Body of pancreas (tissue), 4 donors: ENCODE measurements at places on chromosomes 4 and X. TPM values are rescaled to one million over a fixed set of nuclear protein-coding genes. Genes with fewer than 3 reads are reported as not detected.

Gene GRID2
- total RNA-seq, result not detected

Gene ZNF711
- 4.7 TPM for total RNA-seq

DNA sequence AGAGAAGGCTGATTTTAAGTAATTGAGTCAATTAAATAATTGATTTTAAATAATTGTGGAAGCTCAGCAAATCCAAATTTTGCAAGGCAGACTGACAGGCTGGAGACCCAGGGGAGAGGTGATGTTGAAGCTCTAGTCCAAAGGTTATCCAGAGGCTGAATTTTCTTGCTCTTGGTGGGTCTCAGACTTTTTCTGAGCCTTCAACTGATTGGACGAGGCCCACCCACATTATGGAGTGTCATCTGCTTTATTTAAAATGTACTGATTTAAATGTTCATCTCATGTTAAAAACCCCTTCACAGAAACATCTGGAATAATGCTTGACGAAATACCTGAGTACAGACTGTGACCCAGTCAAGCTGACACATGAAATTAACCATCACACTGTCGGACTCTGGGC, 11.7 kb upstream of the CYTL1 start:
- no peak for DNase-seq

- no peak for DNase-seq
These were observed 213.8 kb upstream of the RADX start for GRCh38 chrX:106397788-106398538.

DNA sequence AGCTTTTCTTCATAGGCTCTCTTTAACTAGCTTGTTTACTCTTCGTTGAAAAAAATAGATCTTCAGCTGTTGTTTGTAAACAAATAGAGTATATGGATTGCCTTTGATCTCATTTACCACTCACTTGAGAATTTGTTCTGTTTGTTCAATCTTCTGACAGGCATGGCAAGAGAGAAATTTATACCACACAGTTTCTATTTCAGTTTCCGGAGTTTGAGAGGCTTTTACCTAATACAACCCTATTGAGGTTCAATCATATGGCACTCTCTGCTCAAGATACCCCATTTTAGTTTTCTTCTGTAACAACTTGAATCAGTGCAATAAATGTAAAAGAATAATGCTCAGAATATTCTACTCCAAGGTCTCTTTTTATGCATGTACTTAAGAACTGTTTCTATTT, 148.0 kb downstream of the EMCN start:
- no peak for DNase-seq

GRCh38 chr4:1265351-1265750, 16.4 kb upstream of the CTBP1 start:
- DNase-seq, result no peak

Gene ABCG2
- total RNA-seq, result 0.66 TPM

Gene CDKL5
- 5.7 TPM for total RNA-seq

GRCh38 chr4:30281986-30282385, 438.2 kb upstream of the PCDH7 start:
- no peak for DNase-seq

Gene AR
- 2.9 TPM for total RNA-seq

Gene PCDH19
- under 0.01 TPM for total RNA-seq
